ENCODE measurements at places on chromosomes 11 and 22.
A peak's percentile ranks its signal among the peaks of the same experiment; 100 is the strongest.

DNA sequence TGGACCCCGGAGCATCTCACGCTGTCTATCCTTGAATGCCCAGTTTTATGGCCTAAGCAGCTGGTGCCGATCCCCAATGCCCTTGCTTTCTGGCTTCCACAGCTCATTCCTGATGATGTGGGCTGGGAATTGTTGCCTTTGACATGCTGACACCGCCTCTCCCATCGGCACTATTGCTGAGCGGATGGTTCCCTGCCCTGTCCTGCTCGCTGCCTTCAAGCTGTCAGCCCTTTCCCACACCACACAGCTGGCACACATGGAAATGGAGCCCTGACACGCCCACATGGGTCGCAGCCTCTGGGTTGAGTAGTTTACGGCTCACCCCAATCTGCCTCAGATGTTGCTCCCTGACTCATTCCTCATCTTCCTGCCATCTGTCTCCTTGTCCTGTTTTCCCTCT is 110.2 kb upstream of the SESN3 start:
- DNase-seq: no peak

- no peak for DNase-seq
Observed at GRCh38 chr11:109668973-109669634, 247.1 kb downstream of the C11orf87 start.

- DNase-seq: no peak
Observed at GRCh38 chr11:36139767-36140166, 149.5 kb downstream of the COMMD9 start.

GRCh38 chr22:31243339-31244045 is 31.4 kb downstream of the LIMK2 start:
- peak; percentile 86 for DNase-seq

GRCh38 chr22:27129266-27129665 is 471.9 kb downstream of the MIAT start:
- peak; percentile 90 for DNase-seq

GRCh38 chr22:42880815-42881214 is 23.7 kb upstream of the ARFGAP3 start:
- no peak for DNase-seq

- DNase-seq: no peak
Observed at GRCh38 chr11:107631043-107631442, 40.1 kb downstream of the ELMOD1 start.

DNA sequence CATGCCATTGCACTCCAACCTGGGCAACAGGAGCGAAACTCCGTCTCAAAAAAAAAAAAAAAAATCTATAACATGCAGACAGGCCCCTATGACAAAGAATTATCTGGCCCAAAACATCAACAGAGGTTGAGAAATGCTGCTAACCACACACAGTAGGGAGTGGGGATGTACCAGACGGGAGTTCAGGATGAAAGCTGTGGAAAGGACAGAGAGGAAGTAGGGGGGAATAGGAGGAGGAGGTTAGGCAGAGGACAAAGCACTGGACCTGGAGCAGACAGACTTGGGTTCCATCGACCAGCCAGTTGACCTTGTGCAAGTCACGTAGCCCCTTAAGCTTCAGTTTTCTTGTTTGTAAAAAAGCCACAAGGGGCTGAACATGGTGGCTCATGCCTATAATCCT is 12.5 kb downstream of the LRP4 start:
- DNase-seq: no peak

DNA sequence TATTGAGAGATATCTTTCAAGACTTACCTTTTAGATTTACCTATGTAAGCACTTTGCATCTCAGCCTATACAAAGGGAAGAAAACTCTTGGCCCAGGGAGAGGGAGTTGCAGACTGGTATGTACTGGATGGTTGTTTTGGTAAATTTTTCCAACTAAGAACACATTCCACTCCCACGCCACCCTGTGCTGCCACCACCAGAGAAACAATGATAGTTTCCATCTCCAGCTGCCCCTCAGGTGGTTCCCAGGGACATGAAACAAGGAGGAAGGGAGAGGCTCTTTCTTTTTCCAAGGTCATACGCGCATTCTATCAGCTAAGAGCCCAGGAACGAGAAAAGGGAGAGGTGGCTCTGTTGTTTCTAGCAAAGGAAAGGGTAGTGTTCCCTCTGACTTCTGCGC is 34.4 kb downstream of the CCDC34 start:
- DNase-seq: no peak

- no peak for DNase-seq
Observed at GRCh38 chr11:62352355-62353336, 15.4 kb downstream of the ASRGL1 start.

GRCh38 chr11:106495046-106495445 is 417.6 kb downstream of the AASDHPPT start:
- peak; percentile 85 for DNase-seq

DNA sequence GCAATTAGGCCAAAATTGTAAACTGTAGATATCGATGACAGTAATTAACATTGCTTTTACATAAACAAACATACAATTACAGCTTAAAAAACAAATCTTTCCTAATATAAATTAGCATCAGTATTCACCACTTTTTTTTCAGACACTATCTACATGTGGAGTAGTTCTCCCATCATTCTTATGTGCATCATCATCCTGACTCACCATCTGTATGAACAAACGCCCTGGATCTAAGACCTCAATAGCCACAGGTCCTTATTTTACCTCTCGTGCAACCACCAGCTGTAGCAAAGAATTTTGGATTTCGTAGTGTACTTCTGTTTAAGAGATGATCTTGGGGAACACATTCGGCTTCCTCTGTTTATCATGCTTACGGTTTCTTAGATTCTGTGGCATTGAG is 551.9 kb upstream of the KIRREL3 start:
- no peak for DNase-seq

- no peak for DNase-seq
Observed at GRCh38 chr11:112889446-112889845, 71.8 kb upstream of the NCAM1 start.

DNA sequence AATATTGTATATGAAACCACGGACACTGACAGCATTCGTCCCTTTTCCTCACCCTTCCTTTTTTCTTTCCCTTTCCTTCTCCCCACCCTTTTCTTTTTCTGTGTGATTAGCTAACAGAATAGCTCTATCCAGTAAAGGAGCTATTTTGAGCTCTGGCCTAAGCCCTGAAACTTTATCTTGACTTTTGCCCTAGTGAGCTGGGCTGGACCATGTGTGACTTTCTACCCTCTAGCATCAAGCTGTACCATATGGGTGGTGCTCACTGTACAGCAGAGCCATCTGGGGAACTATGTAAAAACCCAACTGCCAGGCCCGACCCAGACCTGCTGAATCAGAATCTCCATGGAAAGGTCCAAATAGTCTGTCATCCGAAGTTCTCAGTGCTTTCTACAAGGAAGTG is 21.9 kb upstream of the PANX1 start:
- DNase-seq: no peak

DNA sequence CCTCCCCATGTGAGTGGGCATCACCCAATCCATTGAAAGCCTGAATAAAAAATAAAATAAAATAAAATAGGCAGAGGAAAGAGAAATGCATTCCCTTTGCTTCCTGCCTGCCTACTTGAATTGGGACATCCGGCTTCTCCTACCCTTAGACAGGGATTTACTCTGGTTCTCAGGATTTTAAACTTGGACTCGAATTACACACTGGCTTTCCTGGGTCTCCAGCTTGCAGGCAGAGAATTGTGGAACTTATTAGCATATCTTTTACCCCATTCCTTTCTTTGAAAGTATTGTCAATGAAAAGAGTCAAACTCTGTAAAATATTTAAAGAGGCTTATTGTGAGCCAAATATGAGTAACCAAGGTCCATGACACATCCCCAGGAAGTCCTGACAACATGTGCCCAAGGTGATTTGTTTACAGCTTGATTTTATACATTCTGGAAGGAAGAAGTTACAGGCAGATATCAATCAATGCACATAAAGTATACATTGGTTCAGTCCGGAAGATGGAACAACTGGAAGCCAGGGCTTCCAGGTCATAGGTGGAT is 78.4 kb upstream of the CCDC90B start:
- DNase-seq: no peak

DNA sequence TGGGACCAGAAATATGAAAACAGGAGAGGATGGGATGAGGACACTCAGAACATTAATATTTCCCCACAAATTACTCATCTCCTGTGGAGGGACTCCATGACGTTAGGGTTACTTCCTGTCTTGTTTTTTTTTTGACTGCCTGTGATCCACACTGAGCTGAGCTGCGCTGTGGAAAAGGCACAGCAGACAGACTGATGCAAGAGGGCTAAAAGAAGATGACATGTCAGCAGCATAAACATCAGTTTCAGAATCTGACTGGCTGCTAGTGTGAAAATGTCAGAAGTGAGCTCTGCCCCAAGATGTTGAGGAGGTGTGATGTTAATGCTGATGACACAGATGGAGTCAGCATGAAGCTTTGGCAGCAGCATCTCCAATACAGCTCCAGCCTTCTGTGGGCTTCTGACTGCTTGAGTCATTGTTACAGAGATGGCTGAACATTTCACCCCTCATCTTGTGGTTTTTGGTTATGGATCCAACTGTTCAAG is 286.8 kb downstream of the BLID start:
- DNase-seq: no peak

GRCh38 chr11:62622476-62623089 is 797 bp upstream of the B3GAT3 start:
- DNase-seq: no peak

GRCh38 chr11:124474079-124474478 is 28.6 kb upstream of the OR8B8 start:
- DNase-seq: no peak

DNA sequence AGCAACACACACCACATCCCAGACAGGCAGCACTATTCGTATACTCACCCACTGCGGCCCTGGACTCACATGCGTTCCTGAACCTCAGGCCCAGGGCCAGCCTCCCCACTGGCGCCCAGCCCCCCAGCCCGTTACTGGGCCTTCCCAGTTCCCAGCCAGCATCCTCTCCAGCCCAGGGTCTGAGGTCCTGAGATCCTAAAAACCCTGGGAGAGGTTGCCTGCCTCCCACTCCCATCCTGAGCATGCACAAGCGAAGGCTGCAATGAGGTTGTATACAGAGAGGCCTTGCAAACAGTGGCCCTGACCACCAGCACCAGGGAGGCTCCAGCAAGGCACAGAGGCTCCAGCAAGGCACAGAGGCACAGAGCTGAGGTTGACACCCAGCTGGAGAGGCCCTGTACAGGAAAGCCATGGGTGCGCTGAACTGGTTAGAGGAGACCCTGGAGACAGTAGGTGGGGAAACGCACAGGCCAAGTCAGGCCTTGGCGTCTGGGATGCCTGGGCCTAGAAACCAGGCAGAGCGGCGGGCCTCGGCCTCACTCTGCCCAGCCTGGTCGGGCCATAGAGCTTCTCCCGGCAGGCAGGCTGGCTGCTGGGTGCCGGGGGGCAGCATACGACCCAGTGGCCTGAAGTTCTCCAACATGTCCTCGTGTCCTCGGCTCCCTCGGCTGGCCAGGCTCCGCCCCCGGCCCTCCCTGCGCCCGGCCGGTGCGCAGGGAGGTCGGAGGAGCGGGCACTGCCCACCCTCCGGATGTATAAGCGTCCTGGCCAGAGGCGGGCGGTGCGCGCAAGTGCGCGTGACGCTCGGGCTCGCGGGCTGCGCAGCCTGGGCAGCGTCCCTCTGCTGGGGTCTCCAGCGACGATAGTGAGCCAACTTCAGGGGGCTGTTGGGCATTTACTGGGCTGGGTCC is 2.3 kb upstream of the TBX1 start:
- no peak for DNase-seq

DNA sequence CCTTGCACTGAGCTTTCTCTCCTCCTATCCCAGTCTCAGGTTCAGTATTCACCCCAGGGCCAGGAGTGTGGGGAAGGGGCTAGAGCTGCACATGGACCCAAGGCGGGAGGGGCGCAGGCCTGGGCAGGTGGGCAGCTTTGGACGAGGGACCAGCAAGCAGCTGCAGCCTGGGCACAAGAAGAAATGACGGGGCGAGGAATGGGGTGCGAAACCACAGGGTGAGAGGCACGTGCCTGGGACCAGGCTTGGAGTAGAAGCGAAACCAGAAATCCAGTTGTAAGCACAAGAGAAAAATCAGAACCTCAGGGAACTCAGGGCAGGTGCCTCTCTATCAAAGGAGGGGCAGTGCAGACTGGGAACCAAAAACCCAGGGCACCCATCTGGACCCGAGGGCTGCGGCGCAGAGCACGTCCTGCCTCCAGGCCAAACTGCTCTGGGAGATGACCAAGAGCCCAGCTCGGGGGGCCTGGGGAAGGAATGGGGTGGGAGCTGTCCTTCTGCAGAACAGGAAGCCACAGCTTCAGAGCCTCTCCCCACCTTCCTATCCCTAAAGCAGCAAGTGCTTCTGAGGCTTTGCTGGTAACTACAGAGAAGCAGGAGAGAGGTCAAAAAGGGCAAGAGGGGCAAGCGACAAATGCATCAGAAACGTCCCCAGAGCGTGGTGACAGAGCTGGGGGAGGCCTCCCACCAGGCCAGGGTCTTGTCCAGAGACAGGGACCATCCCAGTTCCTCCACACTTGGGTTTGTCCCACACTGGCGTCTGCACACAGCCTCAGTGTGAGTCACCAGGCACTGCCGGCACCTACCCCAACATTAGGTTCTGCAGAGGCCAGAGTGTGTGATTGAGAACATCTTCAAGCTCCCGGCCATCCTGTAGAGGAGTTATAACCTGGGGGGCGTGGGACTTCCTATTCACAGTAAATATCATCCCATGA is 18.3 kb upstream of the TMPRSS4 start:
- DNase-seq: no peak

DNA sequence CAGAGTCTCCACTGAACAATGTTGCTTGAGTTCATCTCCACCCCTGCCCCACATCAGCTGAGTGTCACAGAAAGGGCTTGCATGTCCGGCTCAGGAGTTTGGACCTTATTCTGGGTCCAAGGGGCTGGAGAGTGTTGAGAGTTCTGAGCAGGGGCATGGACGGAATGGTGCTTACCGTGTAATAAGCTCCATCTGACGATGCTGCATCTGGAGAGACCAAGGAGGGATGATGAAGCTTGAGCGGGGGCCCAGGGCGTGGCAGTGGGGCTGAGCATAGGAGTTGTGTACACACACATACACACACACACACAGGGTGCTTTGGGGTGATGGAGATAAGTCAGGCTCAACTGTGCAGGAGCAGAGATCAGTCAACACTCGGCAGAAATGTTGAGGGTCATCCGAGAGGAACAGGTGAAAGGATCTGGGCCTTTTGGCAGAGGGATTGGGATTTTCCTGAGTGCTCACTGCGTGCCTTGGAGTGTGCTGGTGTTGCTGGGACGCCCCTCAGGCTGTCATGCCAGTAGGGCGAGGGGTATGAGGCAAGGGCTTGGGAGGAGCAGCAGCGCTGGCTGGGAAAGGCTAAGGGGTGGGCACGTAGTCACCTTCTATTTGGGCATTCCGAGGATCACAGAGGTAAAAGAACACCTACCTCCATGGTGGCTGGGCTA is 2.3 kb downstream of the USP35 start:
- no peak for DNase-seq

- no peak for DNase-seq
Observed at GRCh38 chr11:108901359-108901758, 236.5 kb downstream of the DDX10 start.

GRCh38 chr22:28942801-28943500 is 59.6 kb downstream of the ZNRF3 start:
- no peak for DNase-seq

- DNase-seq: no peak
Observed at GRCh38 chr22:49116486-49117120, 711.1 kb downstream of the BRD1 start.

GRCh38 chr11:117580866-117581265 is 216.2 kb downstream of the DSCAML1 start:
- no peak for DNase-seq

Measured in epithelial cell of prostate (primary cell).